NCI-H1105 (cell line): ENCODE measurements at places on chromosomes 1 and 21.

DNA sequence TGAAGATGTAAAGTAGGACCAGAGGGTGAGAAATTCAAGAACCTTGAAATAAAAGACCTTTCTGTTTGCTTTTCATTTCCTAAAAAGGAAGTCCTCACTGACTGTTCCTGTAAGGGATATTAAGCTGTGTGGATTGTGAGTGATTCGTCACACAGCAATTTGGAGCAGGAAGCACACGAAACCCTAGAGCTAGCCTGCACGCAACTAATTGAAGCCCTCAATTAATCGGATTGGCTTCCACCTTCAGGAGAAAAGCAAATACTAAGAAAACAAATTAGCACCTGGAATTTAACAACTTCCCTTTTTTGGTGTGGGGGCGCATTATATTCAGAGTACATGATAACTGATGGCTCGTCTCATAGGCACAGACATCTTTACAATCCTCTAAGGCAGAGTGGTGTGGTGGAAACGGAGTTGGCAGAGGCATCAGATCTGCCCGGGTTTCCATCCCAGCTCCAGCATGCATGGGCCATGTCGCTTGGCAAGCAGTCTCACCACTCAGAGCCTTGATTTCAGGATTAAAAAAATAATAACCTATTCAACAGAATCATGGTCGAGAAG lies 95.2 kb downstream of the KCNJ15 start:
- peak; percentile 37 for DNase-seq

DNA sequence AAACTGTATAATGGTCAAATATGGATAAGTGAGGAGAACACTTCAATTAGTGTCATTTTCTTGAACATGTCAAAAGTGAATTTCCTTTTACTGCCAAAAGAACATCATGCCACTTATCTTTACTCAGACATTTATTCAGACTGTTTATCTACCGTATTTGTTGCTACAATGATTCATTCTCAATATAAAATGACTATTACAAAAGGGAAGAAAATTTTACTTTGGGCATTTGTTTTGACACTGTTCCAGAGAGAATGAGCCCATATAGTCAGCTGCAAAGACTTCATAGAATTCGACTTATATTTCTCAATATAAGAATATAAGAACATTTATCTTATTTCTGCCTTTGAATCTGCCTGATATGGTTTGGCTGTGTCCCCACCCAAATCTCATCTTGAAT lies 1699.1 kb downstream of the BRINP3 start:
- DNase-seq = no peak

DNA sequence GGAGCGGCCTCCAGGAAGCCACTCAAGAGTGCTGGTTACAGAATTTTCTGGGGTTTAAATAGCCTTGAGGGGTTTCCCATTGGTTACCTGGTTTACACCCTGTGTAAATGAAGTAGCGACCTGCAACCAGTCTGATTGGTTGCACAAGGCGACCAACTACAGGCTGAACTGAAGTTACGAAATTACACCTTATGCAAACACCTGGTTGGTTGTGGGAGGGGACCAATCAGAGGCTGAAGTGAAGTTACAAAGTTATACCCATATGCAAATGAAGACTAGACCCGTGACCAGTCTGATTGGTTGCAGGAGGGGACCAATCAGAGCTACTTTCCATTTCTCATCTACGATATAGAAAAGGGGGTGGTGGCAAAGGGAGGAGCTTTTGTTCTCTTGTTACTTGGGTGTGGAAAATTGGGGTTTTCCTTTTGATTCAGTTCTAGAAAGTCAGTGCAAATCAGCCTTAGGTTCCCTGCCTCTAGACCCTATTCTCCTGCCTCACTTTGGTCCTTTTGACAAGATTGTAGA lies 22.2 kb upstream of the C1orf174 start:
- no peak for DNase-seq

DNA sequence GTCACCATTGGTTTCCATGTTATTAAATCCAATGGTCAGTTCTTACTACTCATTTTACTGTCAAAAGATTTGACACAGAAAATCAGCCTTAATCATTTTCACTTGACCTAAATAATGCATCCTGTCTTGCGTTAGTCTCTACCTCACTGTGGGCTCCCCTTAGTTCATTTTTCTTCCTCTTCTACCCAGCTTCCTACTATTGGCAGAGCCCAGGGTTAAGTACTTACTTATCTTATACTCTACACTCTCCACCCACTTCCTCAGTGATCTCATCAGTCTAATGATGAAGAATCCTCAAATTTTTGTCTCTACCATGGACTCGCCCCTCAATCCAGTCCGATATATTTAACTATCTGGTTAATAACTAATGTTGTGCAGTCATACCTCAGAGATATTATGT lies 735.9 kb downstream of the KCNT2 start:
- no peak for DNase-seq

DNA sequence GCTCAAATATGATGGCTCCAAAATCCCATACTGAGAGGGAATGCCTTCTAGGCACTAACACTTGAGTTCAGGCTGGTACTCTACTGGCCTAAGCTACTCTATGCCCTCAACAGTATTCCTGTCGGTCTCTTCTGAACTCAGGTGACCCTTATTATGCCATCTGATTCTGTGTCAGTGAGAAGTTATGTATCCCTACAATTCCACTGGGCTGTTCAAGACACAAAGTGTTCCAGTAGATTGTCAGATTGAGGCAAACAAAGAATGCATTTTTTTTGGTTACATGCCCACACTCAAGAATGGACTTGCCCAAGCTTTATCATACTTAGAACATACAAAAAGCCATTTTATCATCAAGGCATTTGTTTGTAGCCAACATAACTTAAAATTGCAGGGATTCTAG lies 553.8 kb upstream of the PRMT6 start:
- DNase-seq = no peak

DNA sequence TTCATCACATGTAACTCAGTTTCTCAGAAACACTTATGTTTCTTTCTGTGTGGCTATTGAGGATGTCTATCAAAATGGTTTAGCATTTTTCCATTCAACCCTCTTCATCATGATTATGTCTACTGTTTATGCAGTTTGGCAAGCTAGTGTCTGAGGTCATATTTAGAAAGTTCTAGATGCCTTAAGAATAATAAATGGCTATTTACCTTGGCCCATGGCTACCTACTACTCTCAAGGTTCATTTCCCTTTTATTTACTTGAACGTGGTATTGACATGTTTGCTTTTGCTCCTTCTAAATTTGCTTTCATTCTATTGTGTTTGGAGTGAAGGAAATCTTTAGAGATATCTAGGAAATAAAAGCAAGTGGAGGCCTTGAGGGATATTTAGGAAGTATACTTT lies 193.7 kb upstream of the OLFM3 start:
- no peak for DNase-seq

DNA sequence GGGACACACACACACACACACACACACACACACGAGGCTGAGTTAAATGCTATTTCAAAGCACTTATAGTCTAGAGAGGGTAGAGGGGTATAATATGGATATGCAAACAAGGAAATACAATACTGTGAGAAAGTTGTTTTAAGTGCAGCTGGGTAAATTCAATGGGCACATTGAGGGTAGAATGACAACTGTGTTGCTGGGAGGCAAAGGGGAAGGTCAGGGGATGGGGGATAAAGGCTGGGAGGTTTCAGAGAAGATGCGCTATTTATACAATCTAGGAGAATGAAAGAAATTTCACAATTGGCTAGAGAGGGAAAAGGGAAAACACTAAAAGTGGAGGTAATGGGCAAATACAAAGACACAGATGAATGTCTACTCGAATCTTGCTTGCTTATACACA lies 19.4 kb downstream of the EXTL2 start:
- DNase-seq = peak; percentile 6

- no peak for DNase-seq
Observed at GRCh38 chr1:232474826-232475225, 155.1 kb downstream of the SIPA1L2 start.

DNA sequence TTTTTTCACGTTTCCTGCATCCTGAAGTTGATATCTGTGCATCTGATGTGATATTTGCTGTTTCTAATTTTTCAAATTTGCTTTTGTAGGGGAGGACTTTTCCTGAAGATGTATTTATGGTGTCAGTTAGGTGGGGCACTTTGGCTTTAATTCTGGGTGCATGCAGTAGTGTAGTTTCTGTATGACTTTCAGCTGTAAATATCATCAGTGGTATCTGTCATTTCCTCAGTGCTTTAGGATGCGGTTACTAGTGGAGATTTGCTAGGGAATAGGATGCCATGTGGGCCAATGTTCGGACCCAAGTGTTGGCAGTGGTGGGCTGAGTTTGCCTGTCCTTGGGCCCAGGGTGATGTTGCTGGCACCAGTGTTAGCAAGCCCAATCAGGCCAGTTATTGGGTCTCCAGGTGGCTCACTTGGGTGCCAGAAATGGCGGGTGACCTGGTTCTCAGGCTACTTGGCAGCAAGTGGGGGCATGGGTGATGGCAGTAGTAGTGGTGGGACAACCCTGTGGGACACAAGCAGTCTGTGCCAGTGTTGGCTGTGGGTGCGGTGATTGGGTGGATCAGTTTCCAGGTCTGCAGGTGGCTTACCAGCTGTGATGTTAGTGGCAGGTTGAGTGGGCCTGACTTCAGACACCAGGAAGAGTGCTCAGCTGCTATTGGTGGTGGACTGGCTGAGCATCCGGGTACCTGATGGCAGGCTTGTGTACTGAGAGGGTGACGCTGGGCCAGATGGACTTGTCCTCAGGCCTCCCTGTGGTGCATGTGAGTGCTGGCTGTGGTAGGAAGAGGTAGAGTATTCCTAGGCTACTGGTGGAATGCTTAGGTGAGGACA lies 24.4 kb downstream of the CD55 start:
- DNase-seq = no peak

DNA sequence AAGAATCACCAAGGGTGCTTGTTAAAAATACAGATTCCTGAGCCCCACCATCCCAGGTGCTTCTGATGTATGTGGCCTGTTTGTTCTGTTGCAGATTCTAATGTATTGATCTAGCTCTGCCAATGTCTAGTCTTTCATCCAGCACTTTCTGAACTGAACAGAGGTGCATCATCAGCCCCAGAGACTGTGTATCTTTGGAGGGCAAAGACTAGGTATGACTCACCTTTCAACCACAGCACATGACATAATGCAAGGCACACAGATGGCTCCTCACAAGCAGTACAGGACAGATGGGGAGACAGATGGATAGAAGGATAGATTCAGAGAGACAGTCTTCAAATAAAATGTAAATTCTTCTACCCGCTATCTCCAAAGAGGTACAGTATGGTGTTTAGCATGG lies 32.3 kb downstream of the CD58 start:
- no peak for DNase-seq

DNA sequence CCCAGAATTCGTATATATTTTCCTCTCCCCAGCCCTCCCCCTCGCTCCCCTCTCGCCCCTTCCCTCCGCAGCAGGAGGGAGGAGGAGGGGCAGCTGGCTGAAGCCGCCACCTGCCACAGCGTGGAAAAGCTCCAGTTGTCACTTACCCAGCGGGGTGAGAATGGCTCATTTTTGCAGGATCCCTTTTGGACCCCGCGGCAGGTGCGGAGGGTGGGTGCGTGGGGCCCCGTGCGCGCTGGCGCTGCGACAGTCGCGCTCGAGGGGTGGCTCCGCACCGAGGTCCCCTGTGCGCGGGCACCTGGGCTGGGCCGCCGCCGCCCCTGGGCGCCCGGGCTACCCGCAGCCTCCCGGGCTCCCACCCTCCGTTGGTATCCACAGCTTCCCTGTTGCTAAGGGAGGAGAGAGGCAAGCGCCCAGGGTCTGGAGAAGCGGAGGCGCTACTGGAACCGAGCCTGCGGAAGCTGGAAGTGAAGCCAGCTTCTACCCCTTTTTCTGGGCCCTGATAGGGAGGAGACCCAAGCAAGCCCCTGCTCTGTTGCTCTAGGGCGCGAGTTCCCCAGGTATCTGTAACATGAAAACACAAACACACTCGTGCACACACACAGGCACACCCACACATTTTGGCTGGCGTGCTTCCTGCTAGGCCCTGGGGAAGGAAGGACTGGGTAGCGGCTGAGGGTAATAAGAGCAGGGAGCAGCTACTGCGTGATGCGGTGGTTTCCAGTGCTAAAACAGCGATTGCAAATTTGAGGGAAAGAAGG lies at the start of gene ERICH3:
Gene ERICH3, minus strand, starts transcription at position 442 of the 761 bp plus-strand sequence. Its CDS starts 273 bp downstream, at position 169.
- peak; percentile 23 for DNase-seq

- DNase-seq = no peak
Observed at GRCh38 chr1:7339953-7340352, 431.1 kb upstream of the VAMP3 start.

GRCh38 chr1:206685334-206685768 lies 646 bp downstream of the MAPKAPK2 start:
- peak; percentile 22 for DNase-seq

- no peak for DNase-seq
Observed at GRCh38 chr1:115228191-115228590, 109.9 kb downstream of the NGF start.

DNA sequence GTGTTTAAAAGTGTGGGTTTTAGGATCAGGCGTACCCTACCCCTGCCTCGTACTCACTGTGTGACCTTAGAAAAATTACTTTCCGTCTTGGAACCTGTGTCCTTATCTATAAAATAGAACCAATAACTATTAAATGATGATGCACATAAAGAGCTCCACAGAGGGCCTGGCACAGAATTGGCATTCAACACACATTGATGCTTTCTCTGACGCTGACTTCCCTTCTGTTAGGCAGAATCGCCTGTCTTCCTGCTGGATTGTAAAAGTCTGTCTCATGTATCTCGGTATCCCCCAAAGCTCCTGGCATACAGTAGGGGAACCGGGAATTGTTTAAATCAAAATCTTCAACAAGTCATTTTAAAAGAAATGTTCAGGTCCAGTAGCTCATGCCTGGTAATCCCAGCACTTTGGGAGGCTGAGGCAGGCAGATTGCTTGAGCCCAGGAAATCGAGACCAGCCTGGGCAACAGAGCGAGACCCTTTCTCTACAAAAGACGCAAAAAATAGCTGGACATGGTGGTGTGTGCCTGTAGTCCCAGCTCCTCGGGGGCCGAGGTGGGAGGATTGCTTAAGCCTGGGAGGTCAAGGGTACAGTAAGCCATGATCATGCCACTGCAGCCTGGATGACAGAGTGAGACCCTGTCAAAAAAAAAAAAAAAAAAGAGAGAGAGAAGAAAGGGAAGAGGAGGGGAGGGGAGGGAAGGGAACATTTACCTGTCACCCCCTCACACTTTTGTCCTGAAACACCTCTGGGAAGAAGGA lies 41.3 kb upstream of the FHAD1 start:
- no peak for DNase-seq

GRCh38 chr1:209802117-209802779 lies 3.7 kb downstream of the IRF6 start:
- DNase-seq = no peak

- DNase-seq = no peak
Observed at GRCh38 chr1:26094076-26094669, 17.5 kb upstream of the PDIK1L start.

- DNase-seq = no peak
Observed at GRCh38 chr1:228434689-228435088, 18.0 kb upstream of the TRIM17 start.

DNA sequence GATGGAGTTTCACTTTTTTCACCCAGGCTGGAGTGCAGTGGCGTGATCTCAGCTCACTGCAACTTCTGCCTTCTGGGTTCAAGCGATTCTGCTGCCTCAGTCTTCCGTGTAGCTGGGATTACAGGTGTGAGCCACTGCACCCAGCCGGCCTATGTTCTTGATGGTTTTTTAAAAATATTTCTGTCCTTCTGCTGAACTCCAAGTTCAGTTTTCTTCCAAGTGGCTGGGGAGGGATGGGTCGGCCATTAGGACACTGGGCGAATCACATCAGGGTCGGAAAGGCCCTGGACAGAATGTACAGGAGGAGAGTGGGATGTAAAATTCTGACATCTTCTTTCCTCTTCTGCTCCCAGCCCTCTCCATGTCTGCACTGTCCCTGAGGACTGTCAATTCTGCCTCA lies 289.6 kb downstream of the PTPRU start:
- DNase-seq = no peak
